ENCODE measurements at places on chromosomes 4 and X. TPM values are rescaled to one million over a fixed set of nuclear protein-coding genes. Genes with fewer than 3 reads are reported as not detected.

The CEP44 gene
- 5.8 TPM for total RNA-seq

DNA sequence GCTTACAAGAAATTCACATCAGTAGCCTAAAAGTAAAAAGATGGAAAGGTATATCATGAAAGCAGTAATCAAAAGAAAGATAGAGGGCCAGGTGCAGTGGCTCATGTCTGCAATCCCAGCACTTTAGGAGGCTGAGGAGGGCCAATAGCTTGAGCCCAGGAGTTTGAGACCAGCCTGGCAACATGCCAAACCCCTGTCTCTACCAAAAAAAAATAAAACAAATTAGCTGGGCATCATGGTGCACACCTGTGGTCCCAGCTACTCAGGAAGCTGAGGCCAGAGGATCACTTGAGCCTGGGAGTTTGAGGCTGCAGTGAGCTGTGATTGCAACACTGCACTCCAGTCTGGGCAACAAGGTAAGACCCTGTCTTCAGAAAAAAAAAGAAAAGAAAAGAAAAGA lies 55.5 kb downstream of the GSPT2 start:
- no peak for DNase-seq

- DNase-seq, result no peak
Measured at GRCh38 chrX:154750301-154751202, at the start of gene GAB3. TSS of gene GAB3 (minus strand) at chrX:154751077. CDS start at chrX:154751025, 52 bp downstream.

The SLC9B2 gene
- 56.1 TPM for total RNA-seq

The ADGRG4 gene
- 0.09 TPM for total RNA-seq

DNA sequence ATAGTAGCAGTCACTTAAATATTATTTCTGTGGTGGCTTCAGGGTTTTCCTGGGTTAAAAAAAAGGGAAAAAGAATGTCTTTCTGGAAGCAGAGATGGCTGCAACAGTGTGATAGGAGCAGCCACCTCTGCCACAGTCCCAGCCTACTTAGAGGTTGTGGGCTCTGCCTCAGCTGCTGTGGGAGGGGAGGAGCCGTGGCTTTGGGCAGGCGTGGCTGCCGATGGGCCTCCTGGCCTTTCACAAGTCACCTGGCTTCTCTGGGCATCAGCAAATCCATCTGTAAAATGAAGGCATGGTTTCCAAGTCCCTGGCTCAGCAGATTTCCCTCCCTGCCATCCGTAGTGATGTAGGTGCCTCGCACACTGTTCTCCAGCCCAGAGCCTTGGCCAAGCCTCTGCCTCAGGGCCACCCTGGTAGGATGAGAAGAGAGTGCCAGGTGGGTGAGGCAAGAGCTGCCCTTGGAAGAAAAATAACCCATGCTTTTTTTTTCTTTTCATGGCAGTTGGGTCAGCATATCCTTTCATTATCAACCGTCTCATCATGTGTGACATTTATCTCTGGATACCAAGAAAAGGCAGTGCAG lies 66.1 kb downstream of the PTTG2 start:
- DNase-seq, result no peak

- DNase-seq, result no peak
Measured at GRCh38 chr4:172857026-172857425, 311.6 kb upstream of the GALNT7 start.

GRCh38 chrX:54043541-54044125 lies 640 bp downstream of the PHF8 start:
- DNase-seq, result no peak

GRCh38 chr4:15339737-15340136 lies 88.1 kb upstream of the C1QTNF7 start:
- no peak for DNase-seq

- DNase-seq, result no peak
Measured at GRCh38 chr4:73376976-73377375, 27.1 kb upstream of the ALB start.

DNA sequence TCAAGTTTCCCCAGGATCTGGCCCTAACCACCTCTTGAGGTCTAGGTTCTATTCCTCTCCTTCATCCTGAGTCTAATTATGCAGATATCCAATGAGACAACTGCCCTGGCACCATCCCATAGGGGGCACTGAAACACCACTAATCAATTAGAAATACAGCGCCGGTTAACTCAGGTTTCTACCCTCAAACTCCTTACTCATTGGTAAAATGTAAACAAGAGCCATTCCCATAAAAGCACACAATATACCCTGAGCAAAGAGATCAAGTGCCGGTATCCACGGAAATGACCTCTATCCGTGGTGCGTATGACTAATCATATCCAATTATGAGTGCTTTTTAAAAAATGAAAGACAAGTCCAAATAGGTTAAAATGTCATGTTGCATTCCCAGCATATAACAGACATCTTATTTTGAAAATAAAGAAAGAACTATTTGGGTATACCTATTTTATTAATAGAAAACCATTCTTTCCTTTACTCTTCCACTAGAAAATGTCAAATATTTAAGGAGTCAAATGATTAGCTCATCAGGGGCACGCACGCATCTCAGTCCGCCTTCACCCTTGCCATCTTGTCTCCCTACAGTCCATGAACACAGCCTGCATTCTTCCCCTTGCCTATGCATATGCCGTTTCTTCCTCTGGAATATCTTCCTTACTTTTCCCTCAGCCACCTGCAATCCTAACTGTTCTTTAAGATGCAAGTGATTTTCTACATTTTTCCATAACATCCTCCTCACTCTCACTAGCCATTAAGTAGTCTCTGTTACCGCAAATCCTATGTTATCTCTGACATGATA lies 141.1 kb downstream of the MAML3 start:
- peak; percentile 38 for DNase-seq

DNA sequence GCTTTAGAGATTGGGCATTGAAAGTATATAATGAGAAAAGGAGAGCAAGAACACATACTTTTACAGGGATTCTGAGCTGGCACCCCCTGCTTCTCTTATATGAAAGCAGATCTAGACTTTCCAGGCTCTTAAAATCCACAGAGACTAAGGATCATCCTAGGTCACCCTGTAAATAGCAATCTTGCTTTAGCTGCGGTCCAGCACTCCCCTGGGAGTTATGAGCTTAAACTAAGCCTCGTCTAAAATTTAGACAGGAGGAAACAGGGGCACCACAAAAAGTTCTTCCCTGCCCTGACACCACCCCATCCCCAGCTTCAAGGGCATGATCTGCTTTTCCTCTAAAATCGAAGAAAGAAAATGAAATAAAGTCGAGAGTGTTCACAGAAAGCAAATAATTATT lies 143.3 kb upstream of the KCNIP4 start:
- no peak for DNase-seq

DNA sequence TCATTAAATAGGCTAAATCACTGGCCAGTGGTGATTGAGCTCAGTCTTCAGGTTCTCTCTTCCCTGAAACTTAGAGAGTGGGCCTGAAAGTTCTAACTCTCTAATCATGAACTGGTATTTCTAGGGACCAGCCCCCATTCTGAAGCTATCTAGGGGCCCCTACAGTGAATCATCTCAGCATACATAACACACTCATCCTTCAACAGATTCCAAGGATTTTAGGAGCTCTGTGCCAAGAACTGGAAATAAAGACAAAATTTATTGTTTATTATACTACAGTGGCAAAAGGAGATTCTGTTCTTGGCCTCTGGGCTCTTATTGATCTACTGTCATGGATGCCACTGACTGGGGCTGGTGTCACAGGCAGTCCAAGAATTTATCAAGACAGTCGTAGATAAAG lies 263.8 kb upstream of the IGFBP7 start:
- no peak for DNase-seq

DNA sequence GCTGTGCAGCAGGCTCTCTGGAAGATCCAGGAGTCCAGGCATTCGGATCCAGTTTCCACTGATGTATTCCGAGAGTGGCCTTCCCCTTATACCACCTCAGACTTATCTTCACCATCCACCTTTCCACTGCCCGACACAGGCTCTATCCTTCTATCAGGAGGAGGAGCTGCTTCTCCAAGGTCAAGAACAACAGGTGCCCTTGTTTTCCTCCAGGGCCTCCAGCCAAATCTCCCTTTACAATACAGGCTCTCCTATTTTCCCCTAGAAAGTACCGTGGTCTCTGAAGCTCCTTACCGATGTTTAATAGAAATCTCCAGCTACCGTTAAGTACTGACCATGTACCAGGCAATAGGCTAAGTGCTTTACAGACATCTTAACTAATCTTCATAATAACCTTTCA lies 61.3 kb downstream of the AFAP1 start:
- no peak for DNase-seq

DNA sequence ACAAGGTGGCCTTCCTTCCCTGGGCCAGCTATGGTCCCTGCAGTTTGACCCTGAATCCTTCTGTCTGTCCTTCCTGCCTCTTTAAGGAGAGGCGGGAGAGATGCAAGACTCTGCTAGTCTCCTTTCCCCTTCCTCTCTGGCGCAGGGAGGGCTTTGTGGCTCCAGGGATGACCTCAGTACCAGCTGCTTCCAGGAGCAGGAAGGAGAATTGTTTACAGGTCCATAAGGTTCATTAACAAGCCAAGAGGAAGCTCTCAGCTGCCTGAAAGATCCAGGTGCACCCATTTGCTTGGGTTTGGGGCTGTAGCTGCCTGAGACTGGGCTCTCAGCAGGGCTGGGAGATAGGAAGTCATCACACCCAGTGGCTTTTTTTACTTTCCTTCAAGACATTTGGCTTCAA lies 4.0 kb upstream of the FATE1 start:
- DNase-seq, result no peak

DNA sequence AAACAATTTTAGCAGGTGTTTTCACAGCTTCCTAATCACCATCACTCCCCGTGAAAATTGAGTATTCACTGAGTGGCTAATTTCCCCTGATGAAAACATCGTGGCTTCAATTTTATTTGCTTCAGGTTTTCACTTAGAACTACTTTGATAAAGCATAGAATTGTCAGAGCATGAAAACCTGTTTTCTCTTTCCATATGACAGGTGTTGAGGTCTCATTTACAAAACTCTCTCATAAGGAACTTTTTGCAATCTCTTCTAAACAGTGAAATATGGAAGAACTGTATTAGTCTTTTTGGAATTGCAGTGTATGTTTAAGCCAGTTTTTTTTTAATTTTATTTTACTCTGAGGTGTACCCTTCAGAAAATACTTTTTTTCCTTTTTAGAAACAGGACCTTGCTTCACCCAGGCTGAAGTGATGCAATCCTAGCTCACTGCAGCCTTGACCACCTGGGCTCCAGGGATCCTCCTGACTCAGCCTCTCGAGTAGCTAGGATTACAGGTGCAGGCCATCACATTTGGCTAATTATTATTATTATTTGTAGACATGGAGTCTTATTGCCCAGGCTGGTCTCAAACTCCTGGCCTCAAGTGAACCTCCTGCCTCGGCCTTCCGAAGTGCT lies 111.2 kb upstream of the RAPGEF2 start:
- no peak for DNase-seq

DNA sequence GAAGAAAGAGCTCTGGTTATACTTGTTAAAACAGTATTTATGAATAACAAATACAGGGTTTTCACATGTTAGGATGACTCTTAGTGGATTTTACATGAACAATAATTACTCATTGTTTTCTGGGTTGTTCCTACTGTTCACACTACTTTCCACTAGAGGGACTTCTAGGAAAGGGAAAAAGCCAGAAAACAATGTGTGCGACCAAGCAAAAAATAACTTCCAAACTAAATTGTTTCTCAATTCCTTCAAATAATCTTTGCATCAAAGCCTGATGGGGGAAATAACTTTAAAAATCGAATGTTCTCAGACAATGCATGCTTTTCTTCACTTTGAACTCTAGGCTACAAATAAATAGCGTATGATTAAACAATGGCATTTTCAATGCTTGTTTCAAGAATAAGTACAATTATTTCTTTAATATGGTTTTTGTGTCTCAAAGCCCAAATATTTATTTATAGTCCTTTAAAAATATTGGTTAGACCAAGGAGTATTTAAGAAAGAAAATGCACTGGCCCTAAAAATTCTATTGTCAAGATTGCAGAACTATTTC lies 72.1 kb upstream of the ETNPPL start:
- no peak for DNase-seq

GRCh38 chr4:123363729-123364128 lies 32.9 kb upstream of the SPRY1 start:
- DNase-seq, result no peak

- DNase-seq, result no peak
Measured at GRCh38 chr4:139509727-139510410, 46.1 kb downstream of the SETD7 start.

DNA sequence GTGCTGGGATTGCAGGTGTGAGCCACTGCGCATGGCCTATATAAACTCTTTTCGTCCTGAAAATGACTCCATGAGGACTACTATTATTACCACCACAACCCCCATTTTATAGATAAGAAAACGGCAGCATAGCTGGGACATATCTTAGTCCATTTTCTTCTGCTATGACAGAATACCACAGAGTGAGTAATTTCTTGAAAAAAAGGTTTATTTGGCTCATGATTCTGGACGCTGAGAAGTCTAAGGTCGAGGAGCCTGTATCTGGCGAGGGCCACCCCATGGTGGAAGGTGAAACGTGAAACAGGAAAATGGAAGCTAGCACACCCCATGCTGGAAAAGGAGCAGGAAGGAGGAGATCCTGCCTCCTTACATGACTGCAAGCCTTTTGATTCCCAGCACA lies 68.9 kb downstream of the SMIM20 start:
- DNase-seq, result no peak

DNA sequence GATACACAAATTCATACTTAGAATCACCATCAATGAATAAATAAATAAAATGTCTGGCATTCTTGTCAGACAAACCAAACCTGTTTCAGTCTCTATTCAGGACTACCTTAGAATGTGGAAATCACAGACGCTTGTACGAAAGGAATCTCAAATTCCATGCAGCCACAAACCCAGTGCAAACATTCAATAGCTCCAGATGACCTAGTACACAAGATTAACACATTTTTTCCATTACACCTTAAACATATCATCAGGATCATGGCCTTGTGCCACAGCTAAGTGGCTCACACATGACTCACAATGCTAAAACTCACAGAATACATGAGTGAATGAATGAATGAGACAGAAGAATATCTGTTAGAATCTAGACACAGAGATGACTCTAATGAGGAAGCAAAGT lies 134.2 kb downstream of the PWWP3B start:
- no peak for DNase-seq

- no peak for DNase-seq
Measured at GRCh38 chr4:123835831-123836590, 439.4 kb downstream of the SPRY1 start.

DNA sequence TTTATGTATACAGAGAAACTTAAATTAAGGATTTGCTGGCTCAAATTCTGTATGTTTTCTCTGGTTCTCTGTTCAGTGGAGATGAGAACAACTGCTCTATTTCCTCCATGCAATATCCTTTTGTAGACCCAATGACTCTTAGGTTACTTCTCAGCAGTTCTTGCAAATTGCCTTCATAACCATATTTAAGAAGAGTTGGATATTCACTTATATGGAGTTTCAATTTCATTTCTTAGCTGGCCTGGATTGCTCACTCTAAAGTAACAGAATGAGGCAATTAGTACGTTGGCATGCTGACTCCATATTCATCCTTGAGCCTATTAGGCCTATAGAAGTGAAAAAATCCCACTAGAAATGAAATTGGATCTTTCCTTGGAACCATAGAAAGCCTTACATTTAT lies 93.6 kb downstream of the DOCK11 start:
- no peak for DNase-seq

DNA sequence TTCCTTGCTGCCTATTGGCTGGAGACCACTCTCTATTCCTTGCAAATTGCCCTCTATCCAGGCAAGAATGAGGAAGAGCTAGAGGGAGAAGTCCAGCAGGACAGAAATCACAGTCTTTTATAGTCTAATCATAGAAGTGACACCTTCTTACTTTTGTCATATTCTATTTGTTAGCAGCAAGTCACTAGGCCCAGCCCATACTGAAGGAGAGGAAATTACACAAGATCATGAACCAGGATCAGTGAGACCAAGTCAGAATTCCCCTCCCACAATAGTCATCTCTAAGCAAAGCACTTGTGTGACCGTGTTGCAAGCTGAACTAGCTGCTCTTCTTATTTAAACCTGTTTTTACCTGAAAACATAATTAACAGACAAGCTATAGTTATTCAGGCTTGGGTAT lies 317.7 kb downstream of the INPP4B start:
- DNase-seq, result no peak
